ENCODE measurements at places on chromosomes 3 and 15.

GRCh38 chr3:158382479-158382878 is 188.5 kb upstream of the MLF1 start:
- DNase-seq = no peak

DNA sequence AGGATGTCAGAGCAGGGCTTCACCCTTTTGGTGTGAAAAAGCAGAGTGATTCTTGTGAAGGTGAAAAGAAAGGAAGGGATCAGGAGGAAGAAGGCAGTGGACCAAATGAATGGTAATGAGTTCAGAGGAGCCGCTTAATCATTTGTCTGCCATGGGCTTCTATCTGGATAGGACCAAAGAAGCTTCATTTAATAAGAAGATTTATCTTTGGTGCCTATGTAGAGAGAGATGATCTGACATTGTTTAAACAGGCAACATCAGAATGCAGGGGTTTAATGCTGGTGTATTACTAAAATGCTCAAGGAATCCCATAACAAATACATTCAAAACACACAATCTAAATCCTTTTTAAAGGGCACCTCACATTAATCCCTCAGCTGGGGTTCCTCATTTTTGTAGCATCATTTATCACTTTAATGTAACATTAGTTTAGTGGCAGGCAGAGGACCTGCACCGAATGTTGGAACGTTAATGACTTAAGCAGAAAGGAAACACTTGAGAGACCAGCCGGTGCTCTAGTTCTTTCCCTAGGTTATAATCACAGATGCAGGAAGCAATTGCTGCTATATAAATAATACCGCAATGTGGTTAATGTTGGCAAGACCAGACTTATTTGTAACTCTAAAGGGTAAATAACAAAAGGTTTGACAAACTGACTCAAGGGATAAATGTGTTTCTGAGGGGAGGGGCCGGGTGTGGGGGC is 27.9 kb upstream of the IL1RAP start:
- no peak for DNase-seq

DNA sequence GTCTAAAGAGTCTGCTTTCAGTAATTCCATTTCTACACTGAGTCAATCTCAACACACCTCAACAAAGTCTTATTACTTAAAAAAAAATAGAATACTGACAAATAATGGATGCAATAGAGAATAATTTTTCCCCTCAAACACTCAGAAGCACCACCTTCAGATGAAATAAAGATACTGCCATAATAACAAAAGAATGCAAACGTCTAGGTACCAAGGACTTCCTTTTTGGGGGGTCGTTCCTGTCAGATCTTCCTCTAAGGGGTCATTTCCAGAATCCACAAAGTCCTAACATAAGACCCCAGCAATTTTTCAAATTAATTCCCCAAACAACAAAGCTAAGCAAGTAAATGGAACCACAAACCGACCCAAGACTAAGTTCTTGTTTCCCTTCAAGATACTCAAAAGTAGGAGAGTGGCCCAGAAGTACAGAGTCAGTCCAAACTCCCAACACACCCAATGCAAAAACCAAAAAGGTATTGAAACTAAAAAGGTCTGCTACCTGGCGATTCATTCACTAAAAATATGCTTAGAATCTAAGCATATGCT is 1.3 kb downstream of the RYK start:
- no peak for DNase-seq

- no peak for DNase-seq
Observed at GRCh38 chr15:53693729-53694475, 65.6 kb downstream of the WDR72 start.

GRCh38 chr15:95715906-95716656 is 614.4 kb upstream of the NR2F2 start:
- no peak for DNase-seq

DNA sequence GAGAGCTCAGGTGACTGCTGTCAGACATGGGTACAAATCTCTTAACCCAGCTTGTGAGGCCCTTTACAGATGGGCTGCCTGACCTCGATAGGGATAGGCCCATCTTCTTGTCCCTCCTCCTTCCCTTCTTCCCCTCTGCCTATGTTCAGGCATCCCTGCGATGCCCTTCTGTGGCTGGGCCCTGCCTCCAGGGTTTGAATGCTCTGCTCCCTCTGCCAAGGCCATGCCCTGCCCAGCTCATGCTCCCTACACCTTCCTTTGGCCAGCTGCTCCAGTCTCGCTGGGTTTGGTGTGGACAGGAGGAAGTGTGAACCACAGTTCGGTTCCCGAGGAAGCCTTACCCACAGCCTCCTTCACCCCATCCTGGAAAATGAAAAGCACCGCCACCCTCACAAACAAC is 4.3 kb downstream of the FYCO1 start:
- DNase-seq = no peak

- DNase-seq = no peak
Observed at GRCh38 chr3:31544634-31545033, 11.9 kb downstream of the STT3B start.

DNA sequence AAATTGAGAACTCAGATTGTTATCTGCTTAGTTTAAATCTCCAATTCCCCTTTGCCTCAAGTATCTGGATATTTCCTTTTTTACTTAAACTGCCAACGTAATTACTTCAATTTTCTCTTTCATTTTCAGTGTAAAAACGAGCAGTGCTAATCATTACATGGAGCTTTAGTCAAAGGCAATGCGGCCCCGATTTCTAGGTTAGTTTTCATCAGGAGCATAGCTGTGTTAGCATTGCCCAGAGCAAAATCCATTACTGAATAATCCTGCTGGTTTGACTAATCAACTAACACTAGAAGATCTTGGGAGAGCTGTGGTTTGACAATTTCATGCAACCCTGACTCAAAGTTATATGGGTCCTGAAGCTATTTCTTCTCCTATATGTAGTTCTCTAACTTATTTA is 46.2 kb downstream of the ZPLD1 start:
- no peak for DNase-seq

GRCh38 chr3:102810937-102811336 is 376.1 kb downstream of the ZPLD1 start:
- DNase-seq = no peak

- no peak for DNase-seq
Observed at GRCh38 chr3:187197335-187197649, at the start of gene RTP1. RTP1 (plus strand) TSS chr3:187197486; CDS start chr3:187197516, 30 bp downstream.

DNA sequence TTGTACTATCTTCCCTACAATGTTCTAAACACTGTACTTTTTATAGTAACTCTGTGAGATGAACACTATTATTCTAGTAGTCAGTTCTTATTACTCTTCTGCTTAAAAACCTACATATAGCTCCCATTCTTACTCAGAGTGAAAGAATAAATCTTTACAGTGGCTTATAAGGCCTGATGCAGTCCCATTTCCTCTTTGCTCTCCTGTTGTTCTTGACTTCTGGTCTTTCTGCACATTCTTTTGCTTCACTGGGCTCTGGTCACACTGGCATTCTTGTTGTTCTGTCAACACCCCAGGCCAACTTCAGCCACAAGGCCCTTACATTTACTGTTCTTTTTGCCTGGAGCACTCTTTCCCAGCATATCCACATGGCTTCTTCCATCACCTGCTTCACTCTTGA is 58.2 kb upstream of the TP63 start:
- no peak for DNase-seq

DNA sequence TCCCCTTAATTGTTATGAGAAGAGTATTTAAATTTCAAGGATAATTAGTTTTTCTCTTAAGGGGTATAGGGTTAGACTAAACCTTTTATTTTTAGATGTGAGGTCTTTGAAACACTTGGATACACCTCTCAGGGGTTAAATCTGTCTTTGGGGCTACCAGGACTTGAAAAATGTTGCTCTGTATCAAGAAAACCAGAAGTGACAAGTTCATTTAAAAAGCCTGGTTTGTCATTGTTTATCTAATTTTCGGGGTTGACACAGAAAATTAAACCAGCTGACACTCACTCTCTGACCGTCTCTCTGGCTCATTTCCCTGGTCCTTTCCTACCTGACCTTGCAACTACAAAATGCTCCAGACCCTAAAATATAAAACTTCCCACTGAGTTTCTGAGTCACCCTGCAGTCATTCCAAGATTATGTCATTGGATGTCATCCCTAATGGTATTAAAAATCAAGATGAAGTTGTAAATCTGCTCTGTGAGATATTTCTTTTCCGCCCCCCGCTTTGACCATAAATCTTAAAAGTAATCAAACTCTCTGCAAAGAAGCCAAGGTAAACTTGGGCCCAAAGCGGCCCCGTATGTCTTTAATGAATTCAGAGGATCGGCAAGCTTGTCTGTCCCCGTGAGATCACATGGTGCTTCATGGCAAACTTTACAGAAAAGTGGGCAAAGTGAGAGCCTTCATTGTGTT is 32.9 kb upstream of the SKOR1 start:
- DNase-seq = no peak

DNA sequence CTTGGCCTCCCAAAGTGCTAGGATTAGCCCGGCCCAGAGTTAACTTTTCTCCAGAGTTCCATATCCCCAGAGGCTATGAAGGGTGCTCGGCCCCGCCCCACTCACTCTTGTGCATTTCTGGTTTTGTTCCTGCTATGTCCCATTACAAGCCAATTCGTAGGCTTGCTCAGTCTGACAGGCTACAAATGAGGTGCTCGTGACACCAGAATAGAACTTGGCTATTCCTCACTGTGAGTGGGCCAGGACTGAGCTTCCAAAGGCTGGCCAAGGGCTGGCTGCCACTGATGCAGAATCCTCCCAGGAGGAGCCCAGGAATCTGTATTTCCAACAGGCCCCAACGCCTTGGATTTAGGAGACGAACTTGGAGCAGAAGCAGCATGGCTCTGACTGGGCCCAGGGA is 282.7 kb upstream of the C2CD4B start:
- no peak for DNase-seq

DNA sequence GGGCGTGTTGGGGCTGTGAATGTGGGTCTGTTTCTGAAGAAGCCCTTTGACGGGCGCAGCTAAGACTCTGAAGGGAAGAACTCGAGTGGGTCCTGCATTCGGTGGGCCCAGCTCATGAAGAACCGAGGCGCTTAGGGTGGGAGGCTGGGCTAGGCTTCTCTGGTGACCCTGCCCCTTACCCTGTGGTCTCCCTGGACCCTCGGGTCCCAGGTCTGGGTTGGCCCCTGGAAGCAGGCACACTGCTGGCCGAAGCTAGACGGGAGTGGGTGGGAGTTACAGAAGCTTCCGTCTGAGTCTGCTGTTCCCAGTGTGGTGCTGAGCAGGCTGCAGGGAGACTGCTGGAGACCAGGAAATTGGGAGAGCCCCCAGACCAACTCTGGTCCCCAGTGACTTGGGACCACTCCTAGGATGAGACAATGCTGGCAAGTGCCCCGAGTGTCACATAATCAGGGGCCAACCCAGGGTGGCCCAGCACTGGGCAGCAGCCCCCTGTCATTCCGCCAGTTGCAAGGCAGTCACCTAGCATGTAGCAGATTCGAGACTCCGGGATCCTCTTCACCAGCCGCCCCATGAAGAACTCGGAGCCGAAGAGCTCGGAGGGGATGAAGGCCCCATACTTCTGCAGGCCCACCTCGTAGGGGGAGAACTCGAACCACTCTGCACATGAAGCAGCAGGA is 16.7 kb upstream of the EHD4 start:
- DNase-seq = no peak

- no peak for DNase-seq
Observed at GRCh38 chr15:48176112-48176511, 2.0 kb downstream of the MYEF2 start.

GRCh38 chr3:143754090-143754489 is 94.2 kb downstream of the SLC9A9 start:
- no peak for DNase-seq

DNA sequence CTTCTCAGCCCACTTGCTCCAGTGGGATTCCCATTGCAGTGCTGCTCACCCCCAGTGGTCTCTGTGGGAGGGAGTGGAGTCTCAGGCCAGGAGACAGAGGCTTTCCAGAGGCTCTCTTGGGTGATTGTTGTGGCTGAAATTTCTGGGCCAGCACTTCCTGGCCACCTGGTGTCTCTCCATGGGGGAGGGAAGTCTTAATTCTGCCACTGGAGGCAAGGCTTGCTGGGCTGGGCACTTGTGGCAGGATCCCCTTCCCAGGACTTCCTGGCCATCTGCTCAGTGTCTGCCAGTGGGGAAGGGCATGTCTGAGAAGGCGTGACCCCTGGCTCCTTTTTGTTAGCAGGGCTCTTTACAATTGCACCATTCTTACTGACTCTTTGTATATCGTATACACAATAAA is 351.8 kb downstream of the GABRB3 start:
- DNase-seq = no peak

GRCh38 chr15:68641376-68641775 is 62.6 kb downstream of the CORO2B start:
- DNase-seq = no peak

DNA sequence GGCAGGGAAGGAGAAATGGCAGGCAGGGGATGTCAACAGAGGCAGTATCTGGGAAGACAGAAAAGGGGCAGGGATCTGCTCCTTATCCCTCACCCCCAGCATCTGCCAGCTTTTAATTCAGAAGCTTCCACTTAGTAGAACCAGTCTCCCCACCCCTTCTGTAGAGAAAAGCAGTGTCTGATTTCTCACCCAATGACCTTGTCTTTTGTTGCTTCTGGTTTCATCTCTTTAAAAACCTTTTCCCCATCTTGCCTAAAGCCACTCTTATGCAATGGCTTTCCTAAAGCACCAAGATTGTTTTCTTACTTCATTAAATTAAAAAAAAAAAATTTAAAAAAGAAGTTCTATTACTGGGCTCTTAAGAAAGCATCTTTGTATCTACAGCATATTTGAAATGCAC is 27.8 kb downstream of the ARHGEF3 start:
- DNase-seq = no peak

DNA sequence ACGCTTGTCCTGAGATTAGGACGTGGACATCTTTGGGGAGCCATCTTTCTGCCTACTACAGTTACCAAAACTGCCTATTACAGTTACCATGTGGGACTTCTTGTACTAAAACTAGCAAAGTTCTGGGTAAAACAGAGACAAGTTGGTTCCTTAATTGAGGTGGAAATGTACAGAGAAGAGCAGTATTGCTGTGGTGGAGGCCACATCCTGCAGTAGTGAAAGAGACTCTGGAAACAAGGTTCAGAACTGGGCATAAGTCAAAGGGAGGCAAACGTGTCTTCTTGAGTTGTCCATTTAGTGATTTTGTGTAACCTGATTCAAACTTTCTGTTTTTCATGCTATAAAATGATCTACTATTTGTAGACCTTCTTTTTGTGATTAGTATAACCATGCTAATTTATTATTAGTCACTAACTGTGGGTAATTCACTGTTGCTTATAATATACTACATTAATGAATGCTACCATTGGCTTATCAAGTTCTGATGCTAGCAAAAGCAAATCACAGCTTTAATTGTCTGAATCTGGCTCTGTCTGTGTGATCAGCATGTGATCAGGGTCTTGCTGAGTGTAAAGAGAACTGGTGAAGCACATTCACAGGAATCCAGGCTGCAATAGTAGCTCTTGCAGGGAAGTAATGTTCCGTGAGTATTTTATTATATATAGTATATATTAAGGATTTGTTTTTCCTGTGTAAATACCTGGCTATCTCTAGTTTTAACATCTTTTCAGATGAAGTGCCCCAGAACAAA is 207.9 kb upstream of the GAP43 start:
- DNase-seq = no peak

DNA sequence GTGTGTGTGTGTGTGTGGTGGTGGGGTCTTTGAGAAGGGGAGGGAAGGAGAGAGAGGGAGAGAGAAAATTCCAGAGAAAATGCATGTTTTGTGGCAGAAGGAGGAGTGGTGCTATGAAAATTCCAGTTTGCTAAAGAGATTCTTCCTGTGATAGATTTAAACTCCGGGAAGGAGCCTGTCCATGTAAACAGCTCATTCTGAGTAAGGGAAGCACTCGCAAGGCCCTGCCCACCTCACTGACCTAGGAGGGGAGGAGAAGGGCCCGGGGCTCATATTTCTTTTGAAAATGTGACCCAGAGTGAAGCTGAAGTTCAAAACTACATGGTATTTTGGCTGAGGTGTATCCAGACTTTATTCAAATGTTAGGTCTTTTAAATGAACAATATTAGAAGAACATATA is 41.3 kb downstream of the ADAMTSL3 start:
- no peak for DNase-seq

GRCh38 chr3:119939077-119939476 is 155.2 kb downstream of the GSK3B start:
- no peak for DNase-seq

Measured in cerebellar nuclear complex (tissue), 1 donor.